ENCODE measurements at places on chromosomes 11 and 22. TPM values are rescaled to one million over a fixed set of nuclear protein-coding genes. Genes with fewer than 3 reads are reported as not detected.

NXPE1 gene
- not detected for total RNA-seq

DNAJB13 gene
- total RNA-seq = not detected

ARHGAP32 gene
- total RNA-seq = 14.8 TPM

SEC14L6 gene
- total RNA-seq = not detected

MS4A7 gene
- total RNA-seq = not detected

PIWIL4 gene
- total RNA-seq = 0.86 TPM

ABCG4 gene
- under 0.01 TPM for total RNA-seq

HTR3A gene
- not detected for total RNA-seq

- no peak for DNase-seq
Observed at GRCh38 chr22:45226503-45227186, 14.0 kb downstream of the KIAA0930 start.

DNA sequence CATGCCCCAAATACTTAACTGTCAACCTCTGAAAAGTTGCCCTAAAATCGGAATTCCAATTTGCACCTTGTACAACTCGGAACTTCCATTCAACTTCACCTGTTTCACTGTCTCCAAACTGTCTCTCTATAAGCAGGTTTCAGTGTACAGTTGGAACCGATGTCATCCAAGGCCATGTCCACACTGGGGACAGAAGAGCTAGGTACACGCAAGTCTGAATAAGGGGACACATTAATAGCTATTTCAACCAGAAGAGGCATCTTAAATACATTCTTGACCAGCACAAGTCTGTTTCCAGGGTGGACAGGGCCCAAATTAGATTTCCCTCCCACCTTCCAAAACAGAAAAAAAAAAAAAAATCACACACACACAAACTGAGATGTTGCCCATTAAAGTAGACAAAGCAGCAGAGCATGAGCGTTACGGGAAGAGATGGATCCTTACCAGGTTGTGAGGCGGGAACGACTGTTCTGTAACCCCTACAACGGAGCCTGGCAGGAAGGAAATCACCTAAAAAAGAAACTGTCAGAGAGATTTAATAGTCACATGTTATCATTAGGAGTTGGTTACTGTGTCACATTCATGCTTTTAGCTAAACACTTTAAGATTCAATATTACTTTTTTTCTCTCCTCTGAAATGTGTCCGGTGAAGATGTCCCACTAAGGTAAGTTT is 1.7 kb downstream of the CREBZF start:
- no peak for DNase-seq

DNA sequence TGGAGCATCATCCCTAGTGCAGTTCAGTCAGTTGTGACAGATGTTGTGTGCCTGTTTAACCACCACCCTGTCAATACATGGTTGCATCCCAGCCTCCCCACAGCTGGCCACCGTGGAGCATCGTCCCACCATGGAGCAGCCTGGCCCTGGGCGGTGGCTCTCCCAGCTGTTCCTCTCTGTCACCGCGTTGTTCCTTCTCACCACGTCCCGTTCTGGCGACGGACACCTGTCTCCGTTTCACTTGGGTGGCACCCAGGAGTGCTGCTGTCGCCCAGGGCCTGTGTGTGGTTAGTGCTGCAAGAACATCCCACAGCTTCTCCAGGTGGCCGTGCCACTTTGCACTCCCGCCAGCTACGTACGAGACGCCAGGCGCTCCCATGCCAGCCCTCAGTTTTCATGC is 26.5 kb downstream of the MUC6 start:
- DNase-seq = no peak

DNA sequence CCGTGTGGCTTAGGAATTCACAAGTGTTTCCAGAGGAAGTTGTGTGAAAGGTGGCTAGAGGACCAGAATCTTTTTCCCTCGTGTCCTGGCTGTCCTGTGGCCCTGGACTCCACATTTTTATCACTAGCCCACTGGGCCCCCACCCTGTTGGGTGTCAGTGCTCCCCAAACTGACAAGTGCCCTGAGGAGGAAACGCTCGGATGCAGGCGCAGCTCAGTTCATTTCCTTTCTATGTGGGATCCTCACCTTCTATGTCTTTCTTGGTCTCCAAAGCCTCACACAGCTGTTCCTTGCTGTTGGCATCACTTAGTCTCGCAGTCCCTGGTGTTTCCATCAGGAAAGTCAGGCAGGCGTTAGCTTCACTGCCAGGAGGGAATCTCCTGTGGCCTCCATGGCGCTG is 68.0 kb upstream of the KCNQ1OT1 start:
- no peak for DNase-seq

GRCh38 chr22:48167238-48167637 is 1404.8 kb downstream of the TBC1D22A start:
- no peak for DNase-seq

- no peak for DNase-seq
Observed at GRCh38 chr11:97687111-97687510, 1297.3 kb downstream of the JRKL start.

DNA sequence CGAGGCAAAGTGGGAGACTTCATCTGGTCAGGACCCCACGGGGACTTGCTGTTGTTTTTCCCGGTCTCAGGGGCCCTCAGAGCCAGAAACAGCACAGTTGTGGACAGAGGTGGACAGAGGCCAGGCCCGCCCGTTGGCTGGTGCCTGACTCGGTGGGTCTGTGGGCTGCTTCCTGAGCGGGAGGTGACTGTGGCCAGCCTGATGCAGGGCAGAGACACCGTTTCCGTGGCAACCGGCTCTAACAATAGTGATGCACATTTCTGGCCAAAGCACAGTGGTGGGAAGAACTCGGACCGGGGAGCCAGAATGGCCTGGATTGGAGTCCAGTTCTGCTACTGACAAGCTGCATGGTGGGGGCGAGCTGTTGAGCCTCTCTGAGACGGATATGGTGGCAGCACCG is 58.7 kb upstream of the ATXN10 start:
- no peak for DNase-seq

DNA sequence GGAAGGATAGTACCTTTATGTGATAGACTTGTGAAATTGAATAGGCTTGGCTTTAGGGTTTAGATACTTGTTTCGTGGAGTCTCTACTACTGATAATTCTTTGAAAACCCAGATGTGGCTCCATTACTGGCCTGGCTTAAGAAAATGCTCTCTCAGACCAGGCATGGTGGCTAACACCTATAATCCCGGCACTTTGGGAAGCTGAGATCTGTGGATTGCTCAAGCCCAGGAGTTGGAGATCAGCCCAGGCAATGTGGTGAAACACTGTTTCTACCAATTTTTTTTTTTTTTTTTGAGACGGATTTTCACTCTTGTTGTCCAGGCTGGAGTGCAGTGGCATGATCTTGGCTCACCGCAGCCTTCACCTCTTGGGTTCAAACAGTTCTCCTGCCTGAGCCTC is 40.9 kb downstream of the ATG13 start:
- peak; percentile 95 for DNase-seq

Measured in fibroblast of villous mesenchyme (primary cell).